ENCODE measurements at places on chromosomes 13 and 19.

DNA sequence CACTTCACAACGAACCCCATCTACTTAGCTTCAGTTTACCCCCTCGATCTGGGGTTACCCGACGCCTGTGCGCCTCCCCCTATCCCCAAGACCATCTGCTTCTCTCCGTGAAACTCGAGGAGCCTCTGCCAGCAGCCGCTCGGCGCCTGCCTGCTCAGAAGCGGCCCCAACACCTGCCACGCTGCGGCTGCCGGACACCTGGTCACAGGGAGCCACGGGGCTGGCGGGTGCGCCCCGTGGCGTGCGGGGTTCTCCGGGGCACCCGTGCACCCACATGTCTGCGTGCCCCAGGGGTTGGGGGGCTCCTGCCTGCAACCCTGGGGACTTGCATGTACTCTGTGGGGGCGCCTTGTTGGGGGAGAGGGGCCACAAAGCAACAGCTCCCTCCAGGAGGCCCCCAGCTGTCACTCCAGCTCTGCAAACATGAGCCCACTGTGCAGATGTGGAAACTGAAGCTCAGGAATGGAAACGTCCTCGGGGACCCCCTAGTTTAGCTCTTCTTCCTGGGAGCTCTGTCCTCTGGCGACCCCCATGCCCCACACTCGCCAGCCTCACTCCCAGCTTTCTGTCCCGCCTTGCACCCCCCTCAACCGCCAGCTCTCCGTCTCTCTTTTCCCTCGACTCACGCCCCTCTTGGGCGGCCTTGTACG is 7.0 kb upstream of the SEMA6B start:
- no peak for DNase-seq

GRCh38 chr19:18745012-18745735 is 45.9 kb downstream of the COMP start:
- no peak for DNase-seq

GRCh38 chr19:8639821-8640401 is 9.5 kb downstream of the NFILZ start:
- no peak for DNase-seq

- no peak for DNase-seq
Measured at GRCh38 chr13:40668335-40668734, 1.9 kb upstream of the FOXO1 start.

DNA sequence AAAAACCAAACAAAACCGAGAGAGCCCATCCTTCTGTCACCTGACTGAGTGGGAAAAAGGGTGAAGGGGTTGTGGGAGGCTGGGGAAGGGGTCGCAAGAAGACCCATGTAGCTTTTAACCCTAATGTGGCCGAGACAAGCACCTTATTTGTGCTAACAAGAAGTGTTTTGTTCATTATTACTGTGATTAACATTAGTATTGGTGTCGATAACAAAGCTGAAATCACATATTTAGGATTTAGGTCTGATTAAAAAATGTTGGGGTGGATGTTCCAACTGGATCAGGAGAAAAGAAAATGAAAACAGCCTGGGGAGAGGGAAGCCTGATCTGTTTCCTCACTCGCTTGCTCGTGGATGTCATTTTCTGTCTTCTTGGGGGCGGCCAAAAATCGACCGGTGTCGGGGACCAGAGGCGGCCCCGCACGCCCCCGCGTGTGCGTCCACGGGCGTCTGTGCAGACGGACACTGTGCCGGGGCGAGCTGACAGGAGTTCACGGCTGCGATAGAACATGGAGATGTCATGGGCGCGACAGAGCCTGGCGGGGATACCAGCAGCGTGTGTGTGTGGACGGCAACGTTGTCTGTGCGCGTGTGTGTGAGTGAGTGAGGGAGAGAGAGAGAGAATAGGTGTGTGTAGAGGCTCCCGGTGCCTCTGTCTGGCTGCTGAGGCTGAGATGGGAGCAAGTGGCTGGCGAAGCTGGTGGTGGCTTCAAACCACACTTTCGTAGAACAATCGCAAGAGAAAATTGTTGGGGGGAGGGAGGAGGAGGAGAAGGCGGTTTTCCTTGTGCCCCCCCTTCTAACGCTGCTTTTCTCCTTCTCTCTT is 29.1 kb downstream of the NFIX start:
- no peak for DNase-seq

GRCh38 chr13:94352057-94352456 is 127.4 kb downstream of the DCT start:
- DNase-seq: no peak

DNA sequence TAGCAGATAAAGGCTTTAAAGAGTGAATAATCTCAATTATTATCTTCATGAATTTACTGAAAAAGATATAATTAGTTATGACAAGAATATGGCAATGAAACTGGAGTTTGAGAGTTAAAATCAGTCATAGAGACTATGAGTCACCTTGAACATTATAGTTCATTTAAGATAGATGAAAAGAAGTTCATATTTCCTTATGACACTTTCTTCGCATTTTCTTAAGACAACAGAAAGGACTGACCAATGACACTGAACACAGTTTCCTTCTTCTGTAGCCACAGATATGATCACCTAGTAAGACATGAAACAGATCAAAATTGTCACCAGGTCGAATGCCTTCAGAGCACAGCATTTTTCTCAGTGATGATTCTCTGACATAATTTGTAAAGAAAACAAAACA is 202.1 kb downstream of the KLF12 start:
- DNase-seq: no peak

- DNase-seq: no peak
Measured at GRCh38 chr13:87131611-87132010, 539.6 kb upstream of the SLITRK5 start.

DNA sequence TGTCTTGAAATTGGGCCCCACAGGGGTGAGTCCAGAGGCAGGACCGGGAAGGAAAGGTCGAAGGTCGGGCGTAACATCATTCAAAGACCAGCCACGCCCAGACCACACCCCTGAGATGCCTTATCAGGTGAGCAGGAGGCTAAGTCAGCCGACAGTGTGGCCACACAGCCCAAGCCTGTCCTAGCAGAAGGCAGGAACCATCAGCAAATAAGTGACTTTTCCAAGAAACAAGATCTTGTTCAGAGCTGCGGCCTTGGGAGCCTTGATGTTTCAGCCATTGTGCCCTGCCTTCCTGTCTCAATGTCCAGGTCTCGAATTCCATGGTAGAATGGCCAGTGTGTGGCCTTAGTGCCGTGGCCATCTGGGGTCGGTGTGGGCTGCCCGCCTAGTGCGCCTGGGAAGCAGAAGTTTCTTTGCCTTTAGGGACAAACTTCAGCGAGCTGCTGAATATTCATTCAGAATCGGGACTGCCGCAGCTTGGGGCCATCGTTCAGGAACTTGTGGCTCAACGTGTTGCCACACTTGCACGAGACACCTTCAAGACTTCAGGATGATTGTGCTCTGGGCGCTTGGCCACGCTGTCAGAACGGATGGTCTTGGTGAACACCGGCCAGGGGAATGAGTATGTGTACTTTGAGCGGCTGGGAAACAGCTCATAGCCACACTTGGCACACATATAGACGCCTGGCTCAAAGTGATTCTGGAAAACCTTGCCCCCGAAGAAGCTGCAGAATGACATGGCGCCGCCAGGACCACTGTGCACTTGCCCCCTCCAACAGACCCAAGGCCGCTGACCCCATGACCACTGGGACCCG is 6.1 kb upstream of the IFNL4 start:
- no peak for DNase-seq

DNA sequence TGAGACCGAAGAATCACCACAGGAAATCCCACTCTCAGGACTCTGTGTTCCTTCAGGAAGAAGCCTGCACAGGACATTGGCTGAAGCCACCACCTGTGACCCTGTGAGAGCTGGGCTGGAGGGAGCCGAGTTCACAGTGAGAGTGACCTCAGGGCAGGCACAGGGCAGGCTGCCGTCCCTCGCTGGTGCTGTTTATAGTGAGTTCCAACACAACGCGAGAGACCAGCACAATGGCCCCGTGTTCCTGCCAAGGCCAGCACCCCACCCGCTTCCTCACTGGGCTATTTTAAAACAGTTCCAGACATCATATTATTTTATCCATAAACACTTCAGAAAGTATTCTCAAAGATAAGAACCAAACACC is 18.4 kb upstream of the GAS6 start:
- DNase-seq: no peak

- no peak for DNase-seq
Measured at GRCh38 chr13:100298691-100299090, 209.8 kb downstream of the PCCA start.

DNA sequence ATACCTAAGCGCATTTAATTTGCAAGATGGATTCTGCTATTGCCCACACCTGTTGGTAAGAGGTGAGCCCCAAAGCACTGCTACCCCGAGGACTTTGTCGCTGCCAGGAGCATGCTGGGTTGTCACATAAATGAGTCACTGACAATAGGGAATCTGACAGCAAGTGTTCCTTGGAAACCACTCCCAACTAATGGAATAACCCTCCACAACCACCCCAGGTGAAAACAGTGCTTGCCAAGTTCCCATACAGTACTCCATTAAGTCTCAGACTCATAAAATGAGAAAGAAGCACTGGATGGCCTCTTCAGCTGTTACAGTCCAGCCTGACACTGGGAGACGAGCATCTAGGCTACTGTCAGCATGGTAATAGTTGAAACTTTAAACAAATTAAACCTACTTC is 108.6 kb downstream of the EFNB2 start:
- DNase-seq: no peak

GRCh38 chr13:60335531-60335930 is 61.5 kb upstream of the TDRD3 start:
- DNase-seq: no peak

DNA sequence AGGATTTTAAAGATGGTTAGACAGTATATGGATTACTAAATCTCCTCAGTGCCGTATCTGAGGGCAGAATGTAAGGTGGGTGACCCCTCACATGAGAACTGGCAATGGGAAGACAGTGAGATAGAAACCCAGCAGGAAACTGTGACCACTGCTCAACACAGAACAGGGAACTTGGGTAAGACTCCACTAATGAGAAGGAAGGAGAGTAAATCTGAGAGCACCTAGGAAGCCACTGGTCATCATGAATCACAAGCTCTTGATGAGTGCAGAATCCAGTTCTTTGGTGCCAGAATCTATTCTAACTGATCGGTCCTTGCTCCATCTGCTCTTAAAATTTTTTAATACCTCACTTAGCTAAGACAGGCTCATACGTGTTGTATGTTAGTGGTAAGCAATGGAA is 261.8 kb downstream of the KLF12 start:
- DNase-seq: no peak

- DNase-seq: peak; percentile 19
Measured at GRCh38 chr19:8023371-8023770, 17.9 kb upstream of the ELAVL1 start.

Measured in amniotic stem cell (primary cell).